ENCODE measurements at places on chromosomes 7 and 10.

DNA sequence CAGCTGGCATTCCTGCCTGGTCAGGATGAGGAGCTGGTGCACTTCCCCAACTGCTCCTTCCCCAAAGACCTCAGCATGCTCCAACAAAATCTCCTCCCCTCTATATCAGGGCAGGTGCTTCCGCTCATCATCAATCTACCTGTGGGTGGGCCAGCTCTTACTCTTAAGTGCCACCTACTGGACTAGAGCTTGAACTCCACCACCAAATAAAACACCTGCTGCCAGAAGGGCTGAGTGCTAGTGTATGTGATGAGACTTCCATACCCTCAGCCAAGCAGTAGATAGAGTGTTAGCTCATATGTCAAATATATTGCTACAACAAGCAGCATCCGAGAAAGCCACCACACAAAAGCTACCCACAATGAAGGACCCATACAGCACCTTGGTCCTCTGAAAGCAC lies 264.3 kb downstream of the RNLS start:
- DNase-seq, result no peak

DNA sequence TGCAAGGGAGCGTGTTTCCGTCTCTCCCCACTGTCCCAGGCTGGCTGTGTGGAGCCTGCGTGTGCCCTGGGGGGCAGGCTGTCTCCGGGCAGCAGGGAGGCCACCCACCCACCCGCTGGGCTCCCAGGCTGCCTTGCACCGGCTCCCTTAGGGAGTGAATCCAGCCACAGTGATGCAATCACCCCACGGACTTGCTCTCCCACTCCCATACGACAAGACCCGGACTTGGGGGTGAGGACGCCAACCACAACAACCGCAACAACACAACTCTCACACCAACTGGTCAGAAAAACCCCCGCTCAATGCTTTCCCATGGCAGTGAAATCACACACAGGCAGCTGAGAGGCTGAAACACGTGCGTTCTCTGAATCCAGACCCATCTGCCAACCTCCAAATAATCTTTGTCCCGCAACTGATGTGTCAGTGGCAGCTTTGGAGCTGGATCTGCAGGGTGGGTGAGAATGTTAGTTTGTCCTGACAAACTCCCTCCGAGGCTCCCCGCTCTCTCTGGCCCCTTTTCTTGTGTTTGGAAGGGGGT lies 62.7 kb upstream of the DDC start:
- no peak for DNase-seq

DNA sequence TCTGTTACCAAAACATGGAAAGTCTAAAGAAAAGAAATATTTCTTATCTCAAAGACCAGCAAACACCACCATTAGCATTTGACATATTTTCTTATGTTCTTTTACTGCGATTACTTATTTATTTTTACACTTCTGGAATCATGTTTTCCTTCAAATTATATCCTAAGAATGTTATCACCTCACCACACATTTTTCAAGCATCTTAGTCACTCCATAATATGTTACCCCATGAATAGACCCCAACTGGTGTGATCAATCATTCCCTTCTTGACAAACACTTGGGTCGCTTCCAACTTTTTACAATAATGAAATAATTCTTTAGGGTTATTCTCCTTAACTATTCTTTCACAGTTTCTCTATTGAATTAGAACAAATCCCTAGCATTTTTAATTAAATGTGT lies 67.4 kb downstream of the AMPH start:
- DNase-seq, result no peak

GRCh38 chr7:38681882-38682281 lies 50.7 kb upstream of the AMPH start:
- DNase-seq, result no peak

DNA sequence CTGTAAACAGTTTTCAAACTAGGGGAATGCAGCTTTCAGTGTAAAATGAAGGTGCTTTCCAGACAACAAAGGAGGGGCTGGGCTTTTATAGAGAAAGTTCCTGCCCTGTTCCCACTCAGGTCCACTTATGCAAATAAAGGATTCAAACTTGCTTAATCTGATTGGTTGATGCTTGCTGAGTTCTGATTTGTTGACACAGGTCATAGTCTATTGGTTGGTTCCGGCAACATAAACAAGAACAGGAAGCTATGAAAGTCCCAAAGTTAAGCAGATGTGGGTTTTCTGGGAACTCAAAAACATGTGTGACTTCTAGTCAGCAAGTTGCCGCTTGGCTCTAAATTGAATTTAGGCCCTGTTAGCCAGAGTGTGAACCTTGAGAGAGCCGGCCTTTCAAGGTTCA lies 194.2 kb upstream of the SVIL start:
- DNase-seq, result no peak

GRCh38 chr7:51867117-51867516 lies 550.5 kb upstream of the COBL start:
- no peak for DNase-seq

DNA sequence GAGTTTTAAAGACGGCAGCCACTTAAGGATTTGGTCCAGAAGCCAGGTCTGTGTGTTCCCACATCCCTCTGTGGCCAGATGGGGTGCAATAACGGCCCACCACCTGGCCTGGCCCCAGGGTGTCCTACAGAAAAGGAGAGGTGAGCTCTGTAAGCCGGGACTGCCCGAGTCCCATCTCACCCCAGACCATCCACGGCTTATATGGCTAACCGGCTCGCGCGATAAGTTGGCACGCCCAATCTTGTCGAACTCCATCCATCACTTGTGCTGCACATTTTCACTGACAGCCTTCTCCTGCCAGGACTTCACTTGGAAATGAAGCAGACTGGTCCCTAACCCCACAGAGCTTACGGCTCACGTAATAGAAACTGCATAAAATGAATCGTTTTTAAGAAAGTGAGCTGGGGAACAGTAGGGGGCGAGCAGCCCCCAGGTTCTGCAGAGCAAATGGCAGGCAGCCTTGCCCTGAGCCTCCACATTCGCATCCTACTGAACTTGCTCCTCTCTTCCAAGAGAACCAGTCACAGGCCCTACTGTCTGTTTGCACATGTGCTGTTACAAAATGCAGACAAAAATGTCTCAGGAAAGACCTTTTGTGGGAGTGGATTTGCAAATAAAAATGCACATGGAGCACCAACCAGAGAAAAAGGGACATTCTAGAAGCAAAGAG lies 98.2 kb downstream of the TNS3 start:
- DNase-seq, result no peak

DNA sequence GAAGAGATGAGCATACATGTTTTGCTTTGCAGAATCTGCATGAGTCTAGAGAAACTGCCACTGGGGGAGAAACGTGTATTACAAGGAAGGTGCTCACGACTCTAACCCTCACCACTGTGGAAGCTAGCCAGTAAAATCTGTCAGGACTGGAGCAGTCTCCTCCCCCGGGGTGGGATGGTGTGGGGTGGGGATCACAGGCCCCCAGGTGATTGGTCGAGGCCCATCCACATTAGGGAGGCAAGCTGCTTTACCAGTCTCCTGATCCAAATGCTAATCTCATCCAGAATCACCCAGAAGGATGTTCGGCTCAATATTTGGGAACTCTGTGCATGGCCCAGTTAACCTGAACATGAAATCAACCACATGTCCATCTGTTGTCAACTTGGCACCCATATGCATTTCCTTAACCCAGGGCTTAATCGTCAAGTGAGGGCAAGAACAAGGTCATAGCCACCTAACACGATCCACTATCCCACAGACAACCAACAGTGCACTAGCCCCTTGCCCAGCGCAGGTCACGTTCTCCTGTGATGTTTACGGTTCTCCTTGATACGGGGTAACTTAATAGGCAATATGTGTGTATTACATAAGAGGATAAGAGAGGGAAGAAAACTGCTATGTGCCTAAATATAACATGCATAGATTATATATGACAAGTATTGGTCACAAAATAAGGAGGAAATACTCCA lies 40.8 kb downstream of the DNAJB6 start:
- DNase-seq, result no peak

All from Ammon's horn (tissue), 1 donor.